Activated naive CD8-positive, alpha-beta T cell treated with anti-CD3 and anti-CD28 coated beads for 36 hours (primary cell): ENCODE measurements at places on chromosomes 11 and 22.

GRCh38 chr11:108628326-108628725, 34.8 kb upstream of the EXPH5 start:
- H3K27me3 ChIP-seq, result peaks cover 8% of the 10 kb centered on the region
- H3K36me3 ChIP-seq, result no peaks in the 10 kb centered on the region
- DNase-seq, result no peak
- peaks cover 16% of the 10 kb centered on the region for H3K4me1 ChIP-seq
- H3K4me3 ChIP-seq, result no peak overlapping the region

DNA sequence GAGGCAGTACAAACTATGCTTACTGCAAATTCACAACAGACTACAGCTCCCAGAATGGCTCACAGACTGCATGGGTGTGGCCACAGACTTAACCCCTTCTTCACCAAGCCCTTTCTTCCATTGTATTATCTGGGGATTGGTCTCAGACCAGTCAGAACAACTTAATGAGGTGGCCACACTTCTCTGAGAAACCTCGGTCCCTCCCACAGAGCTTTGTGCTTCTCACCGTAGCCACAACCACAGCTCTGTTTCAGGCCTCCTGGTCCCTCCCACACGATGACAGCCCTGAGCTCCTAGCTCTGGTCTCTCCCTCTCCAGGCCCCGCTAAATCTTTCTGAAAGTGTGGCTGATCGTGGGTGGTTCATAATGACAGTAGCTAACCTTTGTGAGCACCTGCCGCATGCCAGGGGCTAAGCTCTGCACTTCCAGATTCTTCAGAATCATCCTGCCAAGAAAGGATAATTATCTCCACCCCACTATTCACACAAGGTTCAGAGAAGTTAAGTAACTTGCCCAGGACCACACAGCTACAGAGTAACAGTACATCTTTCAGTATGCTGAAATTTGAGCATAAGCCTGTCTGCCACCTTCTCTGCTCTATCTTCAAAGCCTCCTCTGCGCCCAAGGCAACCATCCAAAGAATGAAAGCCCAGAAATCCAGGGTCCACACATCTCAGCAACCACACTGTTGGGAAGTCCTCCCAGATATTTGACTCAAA, 5.4 kb downstream of the PDE2A start:
- DNase-seq, result peak; percentile 81
- peak overlapping the region; percentile 36 for H3K27ac ChIP-seq
- no peak overlapping the region for H3K4me3 ChIP-seq
- peaks cover 8% of the 10 kb centered on the region for H3K36me3 ChIP-seq

DNA sequence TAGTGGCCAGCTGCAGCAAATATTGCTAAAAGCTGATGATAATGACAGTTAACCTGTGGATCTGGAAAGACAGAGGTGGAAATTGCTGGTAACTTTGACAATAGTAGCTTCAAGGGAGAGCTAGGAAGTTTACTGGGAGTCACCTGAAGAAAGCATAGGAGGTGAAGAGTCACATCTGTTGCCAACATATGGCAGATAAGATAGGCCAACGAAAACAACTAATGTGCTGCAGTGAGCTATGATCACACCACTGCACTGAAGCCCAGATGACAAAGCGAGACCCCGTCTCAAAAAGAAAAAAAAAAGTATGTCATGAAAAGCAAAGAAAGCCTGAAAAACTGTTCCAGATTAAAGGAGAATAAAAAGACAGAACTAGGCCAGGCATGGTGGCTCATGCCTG, 4.3 kb upstream of the PRDM10 start:
- no peak overlapping the region for H3K27ac ChIP-seq
- DNase-seq, result no peak
- H3K27me3 ChIP-seq, result peaks cover 3% of the 10 kb centered on the region
- H3K4me1 ChIP-seq, result peaks cover 6% of the 10 kb centered on the region
- H3K36me3 ChIP-seq, result no peaks in the 10 kb centered on the region
- no peak overlapping the region for H3K4me3 ChIP-seq

GRCh38 chr22:44381761-44382115, 69.0 kb upstream of the SHISAL1 start:
- H3K4me3 ChIP-seq, result no peak overlapping the region
- no peak overlapping the region for H3K27ac ChIP-seq
- no peak for DNase-seq
- H3K4me1 ChIP-seq, result no peaks in the 10 kb centered on the region
- H3K27me3 ChIP-seq, result peaks cover 4% of the 10 kb centered on the region

- H3K27me3 ChIP-seq, result peaks cover 10% of the 10 kb centered on the region
- H3K4me3 ChIP-seq, result no peak overlapping the region
- no peak for DNase-seq
- no peaks in the 10 kb centered on the region for H3K36me3 ChIP-seq
- no peak overlapping the region for H3K27ac ChIP-seq
- H3K4me1 ChIP-seq, result no peaks in the 10 kb centered on the region
Measured at GRCh38 chr11:101881586-101881985, 33.2 kb upstream of the CEP126 start.

DNA sequence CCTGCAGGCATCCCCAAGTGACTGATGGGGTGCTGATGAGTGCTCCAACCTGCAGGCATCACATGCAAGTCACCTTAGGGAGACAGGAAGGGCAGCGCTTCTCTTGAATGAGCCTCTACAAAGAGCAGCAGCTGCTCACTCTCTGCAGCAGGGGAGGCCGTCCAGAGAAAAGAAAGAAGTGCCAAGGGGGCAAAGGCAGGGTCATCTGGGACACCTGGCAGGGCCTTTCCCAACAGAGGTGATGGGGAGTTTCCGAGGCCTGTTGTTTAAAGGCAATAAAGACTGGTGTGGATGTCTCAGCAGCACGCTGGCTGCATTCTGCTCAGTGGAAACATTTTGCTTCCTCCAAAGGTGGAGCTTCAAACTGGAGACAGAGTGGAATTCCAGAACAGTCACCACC, 113.7 kb downstream of the ETS1 start:
- peaks cover 94% of the 10 kb centered on the region for H3K4me1 ChIP-seq
- H3K27ac ChIP-seq, result peak overlapping the region; percentile 98
- DNase-seq, result no peak
- H3K27me3 ChIP-seq, result no peaks in the 10 kb centered on the region
- H3K4me3 ChIP-seq, result peak overlapping the region; percentile 78
- H3K36me3 ChIP-seq, result peaks cover 90% of the 10 kb centered on the region

DNA sequence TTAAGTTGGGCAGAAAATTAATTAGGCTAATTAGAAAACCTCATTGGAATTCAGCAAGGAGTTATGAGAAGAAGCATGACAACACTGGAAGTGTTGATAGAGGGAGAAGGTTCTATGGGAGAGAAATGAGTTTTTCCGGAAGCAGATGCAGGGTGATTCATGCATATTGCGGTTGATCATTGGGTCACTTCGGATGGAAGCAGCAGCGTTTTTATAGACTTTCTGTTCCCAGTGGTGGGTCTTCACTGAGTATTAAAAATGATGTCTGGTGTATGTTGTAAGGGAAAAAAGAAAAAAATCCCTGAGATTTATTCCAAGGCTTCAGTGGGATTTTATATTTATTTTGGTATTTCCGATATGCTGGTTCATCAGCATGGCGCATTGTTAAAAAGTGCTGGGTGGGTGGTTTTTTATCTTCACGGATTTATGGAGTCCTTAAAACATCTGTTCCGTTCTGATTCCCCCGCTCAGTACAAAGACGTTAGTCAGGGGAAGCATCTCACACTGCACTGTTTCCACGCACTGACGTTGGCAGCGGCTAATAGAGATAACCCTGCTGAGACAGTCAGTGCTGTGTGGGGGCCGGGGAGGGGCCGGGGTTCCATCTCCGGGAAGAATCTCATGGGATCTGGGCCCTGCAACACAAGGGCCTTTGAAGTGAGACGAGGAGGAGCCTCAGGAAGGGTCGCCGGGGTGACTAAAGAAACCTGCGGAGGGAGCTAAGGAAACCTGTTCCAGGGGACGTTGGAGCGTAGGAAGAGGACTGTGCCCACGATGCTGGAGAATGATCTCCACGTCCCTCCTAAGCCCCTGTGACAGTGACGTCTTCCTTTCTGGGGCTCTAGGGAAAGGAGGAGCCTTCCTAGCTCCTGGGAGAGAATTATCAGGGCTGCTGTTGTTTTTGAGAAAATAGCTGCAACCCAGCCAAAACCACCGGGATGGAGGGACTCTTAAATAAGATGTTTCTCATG, 390.0 kb downstream of the NTM start:
- no peaks in the 10 kb centered on the region for H3K27me3 ChIP-seq
- no peak overlapping the region for H3K4me3 ChIP-seq
- H3K27ac ChIP-seq, result no peak overlapping the region

GRCh38 chr11:79066456-79067351, 374.1 kb downstream of the TENM4 start:
- H3K36me3 ChIP-seq, result no peaks in the 10 kb centered on the region
- H3K27ac ChIP-seq, result no peak overlapping the region
- H3K4me3 ChIP-seq, result no peak overlapping the region
- peaks cover 4% of the 10 kb centered on the region for H3K27me3 ChIP-seq
- no peak for DNase-seq

DNA sequence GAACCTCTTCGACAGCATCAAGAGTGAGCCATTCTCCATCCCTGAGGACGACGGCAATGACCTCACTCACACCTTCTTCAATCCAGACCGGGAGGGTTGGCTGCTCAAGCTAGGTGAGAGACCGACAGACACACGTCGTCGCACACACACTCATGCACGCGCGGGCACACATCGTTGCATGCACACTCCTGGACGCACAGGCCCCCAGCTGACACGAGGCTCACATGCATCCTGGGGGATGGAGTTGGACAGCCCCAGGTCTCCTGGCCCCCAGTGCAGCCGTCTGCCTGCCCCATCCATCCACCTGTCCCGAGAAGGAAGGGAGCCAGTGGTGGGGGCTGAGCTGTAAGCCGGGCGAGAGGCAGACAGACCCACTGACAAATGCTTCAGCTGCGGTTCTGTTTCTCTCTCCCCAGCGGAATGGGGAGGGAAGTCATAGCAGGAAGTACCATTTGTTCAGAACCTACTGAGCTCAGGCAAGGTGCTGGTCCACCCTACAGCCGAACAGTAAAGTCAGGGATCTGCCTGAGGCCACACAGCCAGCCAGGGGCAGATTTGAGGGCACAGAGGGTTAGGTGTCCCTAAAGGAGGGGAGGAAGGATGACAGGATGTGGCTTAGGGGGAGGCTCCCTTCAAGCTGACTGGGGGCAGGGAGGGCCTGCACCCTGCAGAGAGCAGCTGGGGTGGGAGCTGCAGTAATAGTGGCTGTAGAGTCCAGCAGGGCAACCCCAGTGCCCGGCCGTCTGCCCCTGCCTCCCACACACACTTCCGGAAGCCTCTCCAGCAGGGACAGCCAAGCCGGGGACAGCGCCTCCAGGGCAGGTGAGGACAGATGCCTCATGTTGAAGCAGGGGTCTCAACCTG, 27.1 kb downstream of the CYTH4 start:
- H3K27me3 ChIP-seq, result no peaks in the 10 kb centered on the region
- peaks cover 26% of the 10 kb centered on the region for H3K36me3 ChIP-seq
- DNase-seq, result peak; percentile 50
- H3K27ac ChIP-seq, result peak overlapping the region; percentile 84
- peaks cover 80% of the 10 kb centered on the region for H3K4me1 ChIP-seq

- no peak for DNase-seq
- H3K27me3 ChIP-seq, result no peaks in the 10 kb centered on the region
- H3K4me1 ChIP-seq, result peaks cover 2% of the 10 kb centered on the region
- H3K36me3 ChIP-seq, result no peaks in the 10 kb centered on the region
Measured at GRCh38 chr22:47151490-47151889, 389.0 kb downstream of the TBC1D22A start.

GRCh38 chr11:110757962-110758755, 45.9 kb upstream of the ARHGAP20 start:
- no peaks in the 10 kb centered on the region for H3K36me3 ChIP-seq
- DNase-seq, result no peak
- no peak overlapping the region for H3K4me3 ChIP-seq
- H3K4me1 ChIP-seq, result no peaks in the 10 kb centered on the region
- H3K27me3 ChIP-seq, result peaks cover 10% of the 10 kb centered on the region

DNA sequence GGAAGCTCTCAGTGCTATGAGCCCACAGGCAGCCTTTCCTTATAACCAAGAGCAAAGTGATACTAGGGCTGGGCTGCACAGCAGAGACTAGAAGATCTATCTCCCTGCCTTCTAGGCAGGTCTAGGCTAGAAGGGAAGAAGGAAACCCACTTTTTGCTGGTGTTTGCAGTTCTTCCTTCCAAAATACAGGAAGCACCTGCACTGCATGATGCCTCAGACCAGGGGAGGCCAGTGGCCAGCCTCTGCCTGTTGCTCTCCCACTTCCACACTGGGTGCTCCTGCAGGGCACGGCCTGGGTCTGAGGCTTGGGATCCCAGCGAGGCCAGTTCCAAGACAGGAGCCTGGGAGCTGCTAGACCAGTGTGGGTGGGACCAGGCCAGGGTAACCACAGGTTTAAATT, 6.0 kb upstream of the UCP3 start:
- H3K36me3 ChIP-seq, result peaks cover 54% of the 10 kb centered on the region
- no peak overlapping the region for H3K4me3 ChIP-seq
- H3K27me3 ChIP-seq, result no peaks in the 10 kb centered on the region
- H3K27ac ChIP-seq, result no peak overlapping the region
- DNase-seq, result no peak
- peaks cover 60% of the 10 kb centered on the region for H3K4me1 ChIP-seq

- DNase-seq, result no peak
- no peak overlapping the region for H3K27ac ChIP-seq
- H3K27me3 ChIP-seq, result peaks cover 30% of the 10 kb centered on the region
- H3K4me3 ChIP-seq, result no peak overlapping the region
- H3K36me3 ChIP-seq, result no peaks in the 10 kb centered on the region
- no peaks in the 10 kb centered on the region for H3K4me1 ChIP-seq
Measured at GRCh38 chr11:44518968-44519550, 46.4 kb upstream of the CD82 start.

DNA sequence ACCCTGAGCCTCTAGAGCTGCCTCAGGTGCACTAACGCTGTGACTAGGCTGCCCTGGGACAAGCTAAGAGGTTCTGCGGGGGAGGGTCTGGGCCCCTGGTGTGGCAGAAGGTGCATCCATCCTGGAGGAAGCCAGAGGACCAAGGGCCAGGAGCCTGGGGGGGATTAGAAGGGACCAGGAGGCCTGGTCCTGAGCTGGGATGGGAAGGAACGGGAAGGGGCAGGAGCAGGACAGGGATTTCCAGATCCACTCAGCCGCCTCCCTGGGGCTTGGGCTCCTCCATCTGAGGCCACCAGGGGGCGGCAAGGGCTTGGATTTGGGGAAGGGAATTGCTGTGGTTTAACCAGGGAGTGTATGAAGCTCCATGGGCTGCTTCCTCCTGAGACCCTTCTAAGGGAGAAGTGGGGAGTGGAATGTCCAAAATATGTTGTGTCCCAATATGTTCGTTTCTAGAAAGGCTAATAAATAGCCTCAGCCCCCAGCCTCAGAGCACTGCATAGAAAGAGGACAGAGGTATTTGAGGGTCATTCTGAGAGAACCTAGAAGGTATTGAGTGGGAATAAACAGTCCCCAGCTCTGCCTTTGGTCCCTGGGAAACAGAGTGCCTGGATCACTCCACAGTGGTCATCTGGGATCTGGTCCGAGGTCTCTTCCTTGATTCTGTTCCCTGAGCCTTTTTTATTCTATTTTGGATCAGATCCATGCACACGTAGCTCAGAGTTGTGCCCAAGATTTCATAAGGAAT, 17.4 kb upstream of the PRAME start:
- H3K27ac ChIP-seq, result no peak overlapping the region
- peaks cover 3% of the 10 kb centered on the region for H3K27me3 ChIP-seq
- no peak overlapping the region for H3K4me3 ChIP-seq
- peak; percentile 21 for DNase-seq
